ENCODE measurements at places on chromosomes 5 and 9.

DNA sequence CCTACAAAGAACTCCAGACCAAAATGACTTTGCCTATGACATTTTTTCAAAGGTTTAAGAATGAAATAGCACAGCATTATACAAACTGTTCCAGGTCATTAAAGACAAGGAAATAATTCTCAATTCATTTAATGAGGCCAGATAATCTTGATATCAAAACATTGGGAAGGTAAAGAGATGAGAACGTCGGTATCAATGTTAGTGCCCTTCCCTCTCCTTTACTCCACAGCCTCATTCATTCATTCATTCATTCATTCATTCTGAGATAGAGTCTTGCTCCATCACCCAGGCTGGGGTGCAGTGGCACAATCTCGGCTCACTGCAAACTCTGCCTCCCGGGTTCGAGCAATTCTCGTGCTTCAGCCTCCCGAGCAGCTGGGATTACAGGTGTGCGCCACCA is 64.0 kb downstream of the NACC2 start:
- no peak for DNase-seq

- DNase-seq, result no peak
These were observed 198.2 kb downstream of the KIF4B start for GRCh38 chr5:155211764-155212163.

DNA sequence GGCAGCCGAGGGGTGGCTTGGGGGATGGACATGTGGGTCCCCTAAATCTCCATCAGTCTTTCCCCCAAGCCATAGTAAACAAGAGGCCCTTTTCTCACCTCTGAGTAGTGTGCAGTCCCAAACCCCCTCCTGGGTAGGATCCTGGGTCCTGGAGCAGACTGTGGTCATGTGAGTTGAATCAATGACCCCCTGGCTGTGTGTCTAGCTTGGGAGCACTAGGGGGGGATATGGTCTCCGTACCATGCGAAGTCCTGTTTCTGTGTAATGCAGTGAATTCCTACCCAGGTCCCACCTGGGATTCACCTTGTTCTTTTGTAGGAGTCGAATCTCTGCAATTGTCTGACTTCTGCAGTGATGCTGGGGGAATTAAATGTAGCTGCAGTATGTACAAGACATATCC is 66.2 kb downstream of the FGF18 start:
- no peak for DNase-seq

DNA sequence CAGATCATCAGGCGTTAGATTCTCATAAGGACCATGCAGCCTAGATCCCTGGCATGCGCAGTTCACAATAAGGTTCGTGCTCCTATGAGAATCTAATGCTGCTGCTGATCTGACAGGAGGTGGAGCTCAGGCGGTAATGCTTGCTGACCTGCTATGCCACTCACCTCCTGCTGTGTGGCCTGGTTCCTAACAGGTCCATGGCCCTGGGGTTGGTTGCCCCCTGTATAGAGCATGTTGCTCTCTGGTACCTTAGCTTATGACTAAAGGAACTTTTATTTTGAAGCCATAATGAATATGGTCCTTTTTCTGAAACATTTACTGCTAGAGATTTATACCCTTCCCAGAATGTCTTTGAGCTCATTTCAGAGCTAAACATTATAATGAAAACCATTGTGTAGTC is 3.1 kb downstream of the MAN2A1 start:
- DNase-seq, result no peak

DNA sequence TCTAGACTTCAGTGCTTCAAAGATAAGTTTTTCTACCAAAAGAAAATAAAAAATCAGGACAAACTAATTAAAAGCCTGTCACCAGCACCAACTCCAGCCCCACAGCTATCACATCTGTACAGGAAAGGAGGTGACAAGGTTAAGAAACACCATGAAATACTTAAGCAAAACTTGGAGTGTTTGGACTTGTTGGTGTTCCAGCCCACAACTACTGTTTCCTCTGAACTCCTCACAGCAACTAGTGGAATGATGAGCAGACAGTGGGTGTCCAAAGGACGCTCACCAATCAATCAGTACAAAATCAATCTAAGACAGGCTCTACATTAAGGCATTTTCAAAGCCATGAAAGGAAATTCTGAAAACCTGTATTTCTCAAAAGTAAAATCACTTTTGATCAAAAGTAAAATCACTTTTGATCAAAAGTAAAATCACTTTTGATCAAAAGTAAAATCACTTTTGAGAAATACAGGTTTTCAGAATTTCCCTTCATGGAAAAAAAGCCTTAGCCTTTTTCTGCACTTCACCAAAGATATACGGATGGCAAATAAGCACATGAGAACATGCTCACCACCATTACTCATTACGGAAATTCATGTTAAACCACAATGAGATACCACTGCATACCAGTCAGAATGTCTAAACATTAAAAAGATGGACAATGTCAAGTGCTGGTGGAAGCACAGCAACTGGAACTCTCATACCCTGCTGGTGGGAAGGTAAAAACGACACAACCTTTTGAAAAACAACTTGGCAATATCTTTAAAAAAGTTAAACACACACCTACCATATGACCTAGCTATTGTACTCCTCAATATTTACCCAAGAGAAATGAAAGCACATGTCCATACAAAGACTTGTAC is 79.7 kb downstream of the MED27 start:
- no peak for DNase-seq

DNA sequence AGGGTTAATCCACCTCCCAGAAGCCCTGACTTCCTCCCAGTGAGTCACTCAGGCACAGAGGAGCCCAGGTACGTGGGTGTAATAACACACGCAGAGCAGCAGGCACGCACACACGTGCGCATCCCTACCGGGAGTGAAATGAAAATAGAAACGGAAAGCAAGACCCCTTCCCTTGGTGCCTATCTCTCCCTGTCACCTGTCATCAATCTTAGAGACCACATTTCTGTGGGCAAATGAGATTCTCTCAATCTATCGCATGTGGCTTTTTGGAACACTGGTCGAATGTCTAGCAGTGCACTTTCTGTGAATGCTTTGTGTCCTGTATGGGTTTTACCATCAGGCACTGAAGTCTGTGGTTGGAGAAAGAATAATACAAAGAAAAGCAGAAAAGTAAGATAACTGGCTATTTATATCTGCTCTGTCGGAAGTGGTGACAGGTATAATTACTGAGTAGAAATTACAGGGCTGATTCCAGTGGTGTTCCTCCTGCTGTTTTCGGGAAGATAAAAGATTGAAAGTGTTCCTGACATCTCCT is 137.7 kb upstream of the GRIA1 start:
- DNase-seq, result no peak

GRCh38 chr5:74766849-74767578 is at the start of the genes GFM2 and NSA2:
Gene GFM2, minus strand, starts transcription at chr5:74767117. Its CDS starts 3,375 bp downstream, at chr5:74763742.
Gene NSA2, plus strand, starts transcription at chr5:74767249. Its CDS starts 112 bp downstream, at chr5:74767361.
- peak; percentile 90 for DNase-seq

GRCh38 chr9:38060681-38061080 is 8.3 kb downstream of the SHB start:
- DNase-seq, result no peak

DNA sequence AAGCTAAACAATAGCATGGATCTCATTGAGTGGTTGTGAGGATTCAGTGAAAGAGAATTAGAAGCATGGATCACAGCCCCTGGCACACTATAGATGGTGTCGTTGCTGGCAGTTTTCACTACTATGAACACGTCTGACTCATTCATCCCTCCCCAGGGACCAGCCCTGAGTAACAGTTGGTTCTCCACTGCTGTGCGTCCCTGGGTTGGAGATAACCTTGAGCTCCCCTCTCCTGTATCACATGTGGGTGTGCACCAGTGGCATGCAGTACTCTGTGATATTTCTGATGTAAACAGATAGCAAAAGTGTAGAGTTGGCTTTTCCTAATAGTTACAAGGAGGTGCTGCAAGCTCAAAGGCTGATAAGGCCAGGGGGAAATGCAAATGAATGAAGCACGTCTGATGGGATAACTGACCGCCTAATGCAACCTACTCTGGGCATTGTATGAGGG is 8.8 kb upstream of the LCP2 start:
- no peak for DNase-seq

DNA sequence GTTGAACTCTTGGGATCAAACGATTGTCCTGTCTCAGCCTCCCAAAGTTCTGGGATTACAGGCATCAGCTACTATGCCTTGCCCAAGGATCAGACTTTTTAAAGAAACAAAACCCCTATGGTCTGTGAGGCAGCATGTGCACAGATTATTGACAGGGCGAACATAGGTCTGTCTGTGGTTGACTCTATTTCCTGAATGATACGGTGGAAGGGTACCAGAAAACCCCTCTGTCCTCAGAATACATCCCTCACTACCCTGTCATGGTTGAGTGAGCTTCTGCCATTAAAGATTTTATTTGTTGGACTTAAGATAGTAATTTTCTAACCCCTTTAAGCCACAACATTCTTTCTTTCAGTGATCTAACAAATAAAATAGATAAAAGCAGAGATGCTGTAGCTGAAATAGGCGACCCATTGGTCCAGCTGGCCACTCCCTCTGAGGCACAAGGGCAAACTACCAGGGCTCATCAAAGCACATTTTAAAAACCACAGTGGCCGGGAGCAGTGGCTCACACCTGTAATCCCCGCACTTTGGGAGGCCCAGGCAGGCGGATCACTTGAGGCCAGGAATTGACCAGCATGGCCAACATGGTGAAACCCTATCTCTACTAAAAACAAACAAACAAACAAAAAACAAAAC is 84.9 kb upstream of the ANKRD55 start:
- no peak for DNase-seq

DNA sequence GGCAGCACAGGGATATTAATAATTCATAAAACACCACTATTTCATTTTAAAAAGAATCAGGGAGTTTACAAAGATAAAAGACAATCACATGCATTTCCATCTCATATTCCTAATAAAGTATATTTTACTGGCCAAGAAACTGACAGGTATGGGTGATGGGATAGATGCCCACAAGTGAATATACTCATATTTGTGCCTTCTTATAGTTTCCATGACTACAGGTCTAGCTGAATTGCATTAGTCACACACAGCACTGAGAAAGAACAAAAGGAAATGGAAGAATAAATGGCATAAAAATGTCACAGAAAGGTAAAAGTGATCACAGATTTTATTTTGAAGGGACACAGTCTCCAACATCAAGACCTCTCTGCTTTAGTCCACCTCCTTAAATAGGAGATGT is 193.5 kb downstream of the PLK2 start:
- DNase-seq, result no peak

DNA sequence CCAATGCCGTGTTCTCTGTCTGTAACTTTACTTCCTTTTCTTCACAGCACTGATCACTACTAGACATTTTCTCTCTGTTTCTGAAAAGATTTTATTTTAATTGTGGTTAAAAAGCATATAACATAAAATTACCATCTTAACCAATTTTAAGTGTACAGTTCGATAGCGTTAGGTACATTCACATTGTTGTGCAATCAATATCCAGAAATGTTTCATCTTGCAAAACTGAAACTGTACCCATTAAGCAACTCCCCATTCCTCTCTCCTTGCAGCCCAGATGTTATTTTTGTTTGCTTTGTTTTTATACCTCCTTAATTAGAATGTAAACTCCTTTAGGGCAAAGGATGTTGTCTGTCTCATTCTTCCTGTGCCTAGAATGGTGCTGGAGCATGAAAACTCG is 47.5 kb downstream of the COL27A1 start:
- DNase-seq, result no peak

- no peak for DNase-seq
These were observed 130.9 kb upstream of the CHD1 start for GRCh38 chr5:99059685-99060084.

DNA sequence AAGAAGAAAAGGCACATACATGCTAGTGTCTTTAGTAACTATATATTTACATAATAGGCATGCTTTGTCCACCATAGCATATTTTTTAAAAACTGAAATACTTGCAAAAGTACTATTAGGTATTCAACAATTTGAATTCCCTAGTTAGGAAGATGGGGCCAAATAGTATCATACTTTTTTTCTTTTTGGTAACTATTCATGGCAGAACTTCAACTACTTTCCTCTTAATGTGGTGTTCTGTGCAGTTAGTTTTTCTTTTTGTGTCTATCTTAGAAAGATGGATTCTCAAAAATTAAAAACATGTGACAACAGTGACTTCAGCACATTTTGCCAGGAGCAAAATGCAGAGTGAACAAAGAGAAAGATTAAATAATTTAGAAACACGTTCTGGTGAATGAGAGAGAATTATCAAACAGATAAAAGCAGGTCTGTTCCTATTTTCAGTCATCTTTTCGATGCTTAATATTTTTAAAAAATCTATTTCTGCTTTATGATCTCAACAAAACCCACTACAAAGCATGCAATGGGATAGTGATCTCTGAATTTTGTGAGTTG is 341.1 kb downstream of the ARL15 start:
- DNase-seq, result no peak

DNA sequence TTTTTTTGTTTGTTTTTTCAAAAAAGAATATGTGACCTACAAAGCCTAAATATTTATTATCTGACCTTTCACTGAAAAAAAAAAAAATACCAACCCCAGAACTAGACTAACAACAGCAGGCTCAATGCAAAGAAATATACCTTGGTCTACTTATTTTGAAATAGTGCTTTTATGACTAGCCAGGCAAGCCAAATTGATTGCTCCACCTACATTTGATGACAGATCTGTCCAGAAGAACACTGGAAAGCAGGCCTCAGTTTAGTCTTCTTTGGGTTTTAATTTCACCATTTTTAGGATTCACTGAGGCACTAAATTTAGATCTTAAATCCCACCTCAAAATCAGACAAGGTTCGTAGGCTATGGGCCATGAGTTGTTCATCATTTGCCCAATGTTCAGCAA is 97.3 kb downstream of the PLPP1 start:
- DNase-seq, result no peak

GRCh38 chr9:19901586-19901985 is 112.7 kb upstream of the SLC24A2 start:
- DNase-seq, result no peak

DNA sequence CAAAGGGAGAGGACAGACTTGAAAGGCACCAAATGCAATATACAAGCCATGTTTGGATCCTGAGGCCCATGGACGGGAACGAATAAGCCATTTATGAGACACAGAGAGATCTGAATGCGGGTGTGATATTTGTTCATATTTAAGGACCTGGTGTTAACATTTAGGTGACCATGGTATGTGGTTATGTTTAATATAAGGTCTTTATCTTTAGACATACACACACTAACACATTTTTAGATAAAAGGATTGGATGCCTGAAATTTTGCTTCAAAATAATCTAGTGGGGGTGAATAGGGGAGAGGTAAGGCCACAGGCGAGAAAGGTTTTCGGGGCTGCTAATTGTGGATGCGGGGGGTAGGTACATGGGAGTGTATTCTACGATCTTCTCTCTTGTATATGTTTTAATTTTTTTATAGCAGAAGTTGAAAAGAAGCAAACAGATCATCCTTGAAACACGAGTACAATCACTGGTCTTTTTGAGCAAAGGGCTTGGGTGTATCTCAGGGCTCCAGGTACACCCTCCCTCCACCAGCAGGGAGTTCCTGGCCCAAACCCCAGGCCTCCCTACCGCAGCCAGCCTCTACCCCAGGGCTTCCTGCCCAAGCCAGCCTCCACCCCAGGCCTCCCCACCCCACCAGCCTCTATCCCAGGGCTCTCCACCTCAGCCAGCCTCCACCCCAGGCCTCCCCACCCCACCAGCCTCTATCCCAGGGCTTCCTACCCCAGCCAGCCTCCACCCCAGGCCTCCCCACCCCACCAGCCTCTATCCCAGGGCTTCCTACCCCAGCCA is 12.2 kb downstream of the AKNA start:
- no peak for DNase-seq
